Heart right ventricle (tissue), 16 donors: ENCODE measurements at places on chromosomes 12 and 14. TPM values are rescaled to one million over a fixed set of nuclear protein-coding genes. Genes with fewer than 3 reads are reported as not detected.

- H3K4me3 ChIP-seq = no peak overlapping the region
- H3K4me1 ChIP-seq = no peaks in the 10 kb centered on the region
- no peak overlapping the region for H3K27ac ChIP-seq
- DNase-seq = no peak
- H3K36me3 ChIP-seq = no peaks in the 10 kb centered on the region
Measured at GRCh38 chr12:24201258-24201970, 251.9 kb upstream of the SOX5 start.

DNA sequence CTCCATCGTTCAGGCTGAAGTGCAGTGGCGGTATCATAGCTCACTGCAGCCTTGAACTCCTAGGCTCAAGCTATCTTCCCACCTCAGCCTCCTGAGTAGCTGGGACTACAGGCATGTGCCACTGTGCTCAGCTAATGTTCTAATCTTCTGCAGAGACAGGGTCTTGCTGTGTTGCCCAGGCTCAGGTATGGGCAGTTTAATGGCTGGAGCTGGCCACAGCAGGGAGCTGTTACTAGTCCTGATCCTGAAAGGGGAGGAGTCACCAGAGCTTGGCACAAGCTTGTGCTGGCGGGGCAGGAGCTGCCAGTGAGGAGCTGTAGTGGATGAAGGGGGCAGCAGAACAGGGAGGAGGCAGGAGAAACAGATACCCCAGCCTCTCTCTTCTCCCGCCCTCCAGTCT, 10.6 kb downstream of the TMEM120B start:
- H3K4me3 ChIP-seq = no peak overlapping the region
- H3K36me3 ChIP-seq = peaks cover 11% of the 10 kb centered on the region
- no peaks in the 10 kb centered on the region for H3K27me3 ChIP-seq
- H3K4me1 ChIP-seq = no peaks in the 10 kb centered on the region
- DNase-seq = no peak

- no peak for DNase-seq
- H3K27me3 ChIP-seq = peaks cover under 1% of the 10 kb centered on the region
- H3K4me3 ChIP-seq = no peak overlapping the region
- H3K27ac ChIP-seq = no peak overlapping the region
- peaks cover 4% of the 10 kb centered on the region for H3K36me3 ChIP-seq
- peaks cover 43% of the 10 kb centered on the region for H3K4me1 ChIP-seq
Measured at GRCh38 chr14:103128631-103129300, 5.5 kb downstream of the TNFAIP2 start.

- no peaks in the 10 kb centered on the region for H3K27me3 ChIP-seq
- H3K4me1 ChIP-seq = peaks cover 15% of the 10 kb centered on the region
- H3K4me3 ChIP-seq = no peak overlapping the region
- no peak for DNase-seq
Measured at GRCh38 chr14:73220061-73220460, 17.2 kb upstream of the PAPLN start.

GLIPR1L1 gene
- total RNA-seq = not detected

SLC39A9 gene
- 23.5 TPM for total RNA-seq
